ENCODE measurements at places on chromosomes 11 and 22.

GRCh38 chr11:93166862-93167261, 30.9 kb downstream of the SLC36A4 start:
- DNase-seq, result no peak

DNA sequence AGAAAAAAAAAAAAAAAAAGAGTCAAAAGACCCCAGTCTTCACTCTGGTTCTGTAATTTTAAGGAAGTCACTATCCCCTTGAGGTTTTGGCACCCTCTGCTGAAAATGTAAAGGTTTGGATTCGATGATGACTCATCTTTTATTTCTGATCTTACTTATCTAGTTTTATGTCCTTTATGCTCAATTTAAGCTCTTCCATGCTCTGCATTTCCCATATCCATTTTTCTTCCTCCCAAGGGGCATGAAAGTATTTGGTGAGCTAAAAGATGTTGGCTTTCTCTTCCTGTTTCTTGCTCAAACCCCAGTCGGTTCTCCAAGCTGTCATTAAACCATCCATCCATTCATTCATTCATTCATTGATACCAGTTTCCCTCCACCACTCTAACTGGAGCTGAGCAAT, 61.0 kb upstream of the CDON start:
- DNase-seq, result no peak

DNA sequence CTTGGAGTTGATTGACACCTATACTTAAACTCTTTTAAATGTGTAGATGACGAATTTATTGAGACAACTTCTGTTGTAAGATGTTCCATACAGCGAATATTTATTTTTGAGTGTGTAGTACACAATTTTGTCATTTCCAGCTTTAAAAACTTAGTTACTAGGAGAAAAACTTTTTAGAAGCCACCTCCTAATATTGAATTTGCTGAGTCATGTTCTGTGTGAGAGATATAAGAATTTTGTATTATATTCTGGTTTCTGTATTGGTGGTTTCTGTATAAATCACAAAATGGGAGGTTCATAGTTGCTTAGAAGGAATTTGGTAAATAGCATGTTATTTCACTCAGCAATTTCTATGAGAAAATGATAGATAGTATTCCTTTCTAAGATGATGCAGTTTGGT, 171.3 kb downstream of the WNT11 start:
- no peak for DNase-seq

DNA sequence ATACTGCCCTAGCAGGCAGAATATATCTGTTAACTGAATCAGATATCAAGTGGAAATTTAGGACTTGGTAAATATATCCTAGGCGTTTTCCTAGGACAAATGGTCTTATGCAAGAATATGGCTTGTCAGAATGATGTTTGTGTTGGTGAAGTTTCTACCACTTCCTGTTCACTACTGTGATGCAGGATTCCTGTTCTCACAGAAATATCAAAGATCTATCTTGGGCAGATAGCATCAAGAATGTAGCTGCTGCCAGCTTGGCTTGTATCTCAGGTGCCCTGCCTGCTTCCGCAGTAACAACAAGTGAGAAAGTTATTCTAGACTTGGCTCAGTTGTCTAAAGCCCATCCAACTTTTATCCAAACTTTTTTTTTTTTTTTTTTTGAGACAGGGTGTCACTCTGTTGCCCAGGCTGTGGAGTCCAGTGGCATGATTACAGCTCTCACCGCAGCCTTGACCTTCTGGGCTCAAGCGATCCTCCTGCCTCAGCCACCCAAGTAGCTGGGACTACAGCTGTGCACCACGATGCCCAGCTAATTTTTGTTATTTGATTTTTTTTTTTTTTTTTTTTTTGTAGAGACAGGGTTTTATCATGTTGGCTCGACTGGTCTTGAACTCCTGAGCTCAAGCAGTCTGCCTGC, 61.3 kb downstream of the PPME1 start:
- DNase-seq, result no peak

DNA sequence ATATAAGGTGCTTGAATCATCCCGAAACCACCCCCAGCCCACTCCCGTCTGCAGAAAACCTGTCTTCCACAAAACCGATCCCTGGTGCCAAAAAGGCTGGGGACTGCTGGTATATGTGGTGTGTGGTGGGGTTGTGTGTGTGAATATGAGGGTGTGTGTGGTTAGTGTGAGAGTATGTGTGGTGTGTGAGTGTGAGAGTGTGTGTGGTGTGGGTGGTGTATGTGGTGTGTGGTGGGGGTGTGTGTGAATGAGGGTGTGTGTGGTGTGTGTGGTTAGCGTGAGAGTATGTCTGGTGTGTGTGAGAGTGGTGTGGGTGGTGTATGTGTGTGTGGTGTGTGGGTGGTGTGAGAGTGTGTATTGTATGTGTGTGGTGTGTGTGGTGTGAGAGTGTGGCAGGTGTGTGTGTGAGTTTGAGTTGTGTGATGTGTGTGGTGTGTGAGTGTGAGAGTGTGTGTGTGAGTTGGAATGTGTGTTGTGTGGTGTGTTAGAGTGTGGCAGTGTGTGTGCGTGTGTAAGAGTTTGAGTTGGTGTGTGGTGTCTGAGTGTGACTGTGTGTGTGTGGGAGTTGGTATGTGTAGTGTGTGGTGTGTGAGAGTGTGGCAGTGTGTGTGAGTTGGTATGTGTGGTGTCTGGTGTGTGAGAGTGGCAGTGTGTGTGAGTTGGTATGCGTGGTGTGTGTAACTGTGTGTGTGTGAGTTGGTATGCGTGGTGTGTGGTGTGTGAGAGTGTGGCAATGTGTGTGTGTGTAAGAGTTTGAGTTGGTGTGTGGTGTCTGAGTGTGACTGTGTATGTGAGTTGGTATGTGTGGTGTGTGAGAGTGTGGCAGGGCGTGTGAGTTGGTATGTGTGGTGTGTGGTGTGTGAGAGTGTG, 6.5 kb downstream of the UPK3A start:
- no peak for DNase-seq

DNA sequence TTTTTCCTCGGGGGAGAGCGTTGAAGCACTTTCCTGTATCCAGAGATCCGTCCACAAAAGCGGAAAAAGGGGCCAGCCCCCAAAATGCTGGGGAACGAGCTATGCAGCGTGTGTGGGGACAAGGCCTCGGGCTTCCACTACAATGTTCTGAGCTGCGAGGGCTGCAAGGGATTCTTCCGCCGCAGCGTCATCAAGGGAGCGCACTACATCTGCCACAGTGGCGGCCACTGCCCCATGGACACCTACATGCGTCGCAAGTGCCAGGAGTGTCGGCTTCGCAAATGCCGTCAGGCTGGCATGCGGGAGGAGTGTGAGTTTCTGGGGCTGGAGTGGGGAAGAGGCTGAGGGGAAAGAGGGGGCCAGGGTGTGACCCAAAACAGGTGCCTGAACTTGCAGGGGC, 2.6 kb downstream of the NR1H3 start:
- DNase-seq, result no peak

GRCh38 chr11:12134236-12134585, 23.8 kb downstream of the MICAL2 start:
- no peak for DNase-seq

DNA sequence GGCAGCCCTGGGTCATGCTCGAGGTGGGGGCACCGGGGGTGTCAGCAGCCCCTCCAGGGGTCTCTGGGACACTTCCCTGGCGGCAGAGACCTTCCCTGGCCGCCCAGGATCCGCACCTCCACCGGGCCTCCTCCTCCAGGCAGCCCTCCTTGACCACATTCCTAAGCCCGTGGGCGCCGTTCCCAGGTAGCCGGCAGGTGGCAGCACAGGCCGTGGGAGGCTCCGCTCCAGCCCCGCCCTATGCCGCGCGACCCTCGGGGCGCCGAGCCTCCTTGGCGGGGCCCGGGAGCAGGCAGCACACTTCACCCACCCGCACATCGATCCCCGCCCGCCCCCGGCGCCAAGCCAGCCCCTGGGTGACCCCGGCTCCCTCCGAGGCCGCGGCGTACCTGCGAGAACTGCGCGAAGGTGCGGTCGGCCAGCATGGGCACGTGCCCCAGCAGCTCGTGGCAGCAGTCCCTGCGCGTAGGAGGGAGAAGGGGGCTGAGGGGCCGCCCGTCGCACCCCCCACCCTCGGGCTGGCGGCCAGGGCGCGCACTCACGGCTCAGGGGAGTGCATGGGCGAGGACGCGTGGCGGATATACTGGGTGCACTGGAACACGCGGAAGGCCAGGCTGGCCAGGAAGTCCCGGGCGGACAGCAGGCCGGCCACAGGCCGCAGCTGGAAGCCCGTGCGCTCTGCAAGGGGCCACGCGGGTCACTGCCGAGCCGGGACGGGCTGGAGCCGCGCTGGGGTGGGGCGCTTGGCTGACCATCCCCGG, 5.3 kb upstream of the INS start:
- peak; percentile 64 for DNase-seq

GRCh38 chr11:11569936-11570491, 51.8 kb downstream of the GALNT18 start:
- no peak for DNase-seq

DNA sequence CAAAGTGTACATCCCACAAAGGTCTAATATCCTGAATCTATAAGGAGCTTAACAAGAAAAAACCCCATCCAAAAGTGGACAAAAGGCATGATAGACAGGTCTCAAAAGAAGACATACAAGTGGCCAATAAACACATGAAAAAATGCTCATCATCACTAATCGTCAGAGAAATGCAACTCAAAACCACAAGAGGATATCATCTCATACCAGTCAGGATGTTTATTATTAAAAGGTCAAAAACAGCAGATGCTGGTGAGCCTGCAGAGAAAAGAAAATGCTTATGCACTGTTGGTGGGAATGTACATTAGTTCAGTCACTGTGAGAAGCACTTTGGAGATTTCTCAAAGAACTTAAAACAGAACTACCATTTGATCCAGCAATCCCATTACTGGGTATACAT, 12.7 kb downstream of the LGALS12 start:
- DNase-seq, result no peak

DNA sequence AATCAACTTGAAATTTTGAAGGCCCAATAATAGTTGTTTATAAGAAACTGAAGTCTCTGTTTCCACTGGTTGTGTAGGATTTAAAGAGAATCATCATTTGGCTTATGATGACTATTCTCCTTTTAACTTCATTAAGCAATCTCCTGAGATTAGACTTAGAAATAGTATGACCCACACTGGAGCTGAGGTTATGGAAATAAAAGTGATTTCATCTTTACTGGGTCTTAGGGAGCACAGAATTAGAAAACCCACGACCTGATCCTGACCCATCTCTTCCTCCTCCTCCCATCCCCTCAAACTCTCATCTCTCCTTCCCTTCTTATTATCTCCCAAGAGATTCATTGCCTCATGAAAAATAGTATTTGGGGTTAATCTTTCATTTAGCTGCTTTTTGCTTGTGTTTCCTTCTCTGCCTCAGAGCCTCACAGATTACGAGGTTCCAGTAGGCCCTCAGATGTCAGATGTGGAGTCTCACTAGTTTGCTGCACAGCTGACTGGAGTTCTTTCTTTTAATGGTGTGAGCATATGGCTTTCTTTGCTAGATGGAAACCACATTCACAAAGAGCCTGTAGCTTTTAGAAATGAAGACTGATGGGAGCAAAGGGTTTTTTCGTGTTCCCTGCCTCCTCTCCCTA, 85.0 kb downstream of the ALX4 start:
- no peak for DNase-seq

- no peak for DNase-seq
Observed at GRCh38 chr11:8271106-8271886, 7.6 kb upstream of the LMO1 start.

- DNase-seq, result no peak
Observed at GRCh38 chr11:125263268-125263790, 98.8 kb downstream of the PKNOX2 start.

GRCh38 chr11:31355131-31355530, 14.4 kb downstream of the DCDC1 start:
- no peak for DNase-seq

DNA sequence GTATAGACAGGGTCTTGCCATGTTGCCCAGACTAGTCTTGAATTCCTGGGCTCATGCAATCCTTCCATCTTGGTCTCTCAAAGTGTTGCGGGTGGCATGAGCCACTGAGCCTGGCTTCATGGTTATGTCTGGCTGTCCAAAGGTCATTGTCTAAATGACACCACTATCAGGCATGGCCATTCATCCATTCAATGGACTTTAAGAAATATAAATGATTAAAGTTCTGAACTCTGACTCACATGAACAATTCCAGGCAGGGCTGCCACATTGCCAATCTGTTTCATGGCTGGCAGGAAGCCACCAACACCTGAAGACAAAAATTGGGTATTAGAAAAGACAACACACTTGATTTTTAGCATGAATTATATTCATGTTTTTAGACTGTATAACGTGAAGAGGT, 4.1 kb downstream of the RTCB start:
- DNase-seq, result no peak

GRCh38 chr22:44955102-44955501, 54.7 kb downstream of the PHF21B start:
- no peak for DNase-seq

- DNase-seq, result no peak
Observed at GRCh38 chr11:98766903-98767302, 253.8 kb upstream of the CNTN5 start.

DNA sequence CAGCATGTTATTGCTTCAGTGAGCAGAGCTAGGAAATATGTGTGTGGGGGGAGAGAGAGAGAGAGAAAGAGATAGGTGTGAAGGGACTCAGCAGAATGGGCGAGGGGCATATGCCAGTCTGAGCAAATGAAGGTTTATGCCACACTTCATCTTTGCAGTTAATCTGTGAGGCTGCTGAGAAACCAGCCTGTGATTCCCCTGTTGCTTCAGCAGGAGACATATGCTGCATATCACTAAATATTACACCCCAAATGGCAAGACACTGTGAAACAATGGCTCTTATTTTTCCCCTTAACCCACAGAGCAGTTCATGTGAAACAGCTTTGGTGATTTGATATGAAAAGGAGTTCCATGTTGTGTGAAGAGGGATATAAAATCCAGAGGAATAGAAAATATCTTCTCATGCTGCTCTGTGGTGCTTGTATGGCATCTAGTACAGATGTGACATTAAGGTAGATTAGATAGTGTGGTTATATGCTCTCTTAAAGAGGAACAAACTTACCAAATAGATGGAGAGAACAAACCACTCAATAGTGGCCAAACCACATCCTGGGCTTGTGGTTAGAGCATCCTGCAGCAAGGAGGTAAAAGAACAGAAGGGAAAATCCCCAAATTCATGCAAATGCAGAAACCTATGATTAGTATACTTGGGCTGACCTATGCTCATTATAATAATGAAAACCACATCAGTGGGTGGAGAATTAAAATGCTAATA, 864.2 kb downstream of the FAM181B start:
- no peak for DNase-seq

GRCh38 chr11:13897646-13898276, 64.8 kb upstream of the SPON1 start:
- no peak for DNase-seq

GRCh38 chr22:24265734-24266133, 4.9 kb upstream of the SPECC1L start:
- DNase-seq, result no peak

Measured in Calu3 (cell line).